ENCODE measurements at places on chromosomes 13 and 19. TPM values are rescaled to one million over a fixed set of nuclear protein-coding genes. Genes with fewer than 3 reads are reported as not detected.
A peak's percentile ranks its signal among the peaks of the same experiment; 100 is the strongest.

- no peak for DNase-seq
Measured at GRCh38 chr13:109126178-109126577, 496.8 kb downstream of the MYO16 start.

DNA sequence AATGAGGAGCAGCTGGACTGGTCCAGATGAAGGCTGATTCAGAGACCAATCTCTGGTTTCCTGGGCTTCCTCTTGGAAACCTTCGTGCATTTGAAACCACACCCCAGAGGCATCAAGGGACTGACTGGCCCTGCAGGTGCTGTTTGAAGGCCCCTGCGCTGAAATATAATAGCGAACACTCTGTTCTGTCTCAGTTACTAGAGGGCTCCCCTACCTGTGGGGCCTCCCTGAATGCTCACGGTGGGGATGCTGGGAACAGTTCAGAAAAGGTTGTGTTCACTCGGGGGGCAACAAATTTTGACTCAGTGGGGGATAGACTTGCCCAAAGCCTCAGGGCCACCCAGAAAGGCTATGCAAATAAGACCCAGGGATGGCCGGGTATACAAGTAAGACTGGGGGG lies 6.4 kb downstream of the CCDC8 start:
- no peak for DNase-seq

DNA sequence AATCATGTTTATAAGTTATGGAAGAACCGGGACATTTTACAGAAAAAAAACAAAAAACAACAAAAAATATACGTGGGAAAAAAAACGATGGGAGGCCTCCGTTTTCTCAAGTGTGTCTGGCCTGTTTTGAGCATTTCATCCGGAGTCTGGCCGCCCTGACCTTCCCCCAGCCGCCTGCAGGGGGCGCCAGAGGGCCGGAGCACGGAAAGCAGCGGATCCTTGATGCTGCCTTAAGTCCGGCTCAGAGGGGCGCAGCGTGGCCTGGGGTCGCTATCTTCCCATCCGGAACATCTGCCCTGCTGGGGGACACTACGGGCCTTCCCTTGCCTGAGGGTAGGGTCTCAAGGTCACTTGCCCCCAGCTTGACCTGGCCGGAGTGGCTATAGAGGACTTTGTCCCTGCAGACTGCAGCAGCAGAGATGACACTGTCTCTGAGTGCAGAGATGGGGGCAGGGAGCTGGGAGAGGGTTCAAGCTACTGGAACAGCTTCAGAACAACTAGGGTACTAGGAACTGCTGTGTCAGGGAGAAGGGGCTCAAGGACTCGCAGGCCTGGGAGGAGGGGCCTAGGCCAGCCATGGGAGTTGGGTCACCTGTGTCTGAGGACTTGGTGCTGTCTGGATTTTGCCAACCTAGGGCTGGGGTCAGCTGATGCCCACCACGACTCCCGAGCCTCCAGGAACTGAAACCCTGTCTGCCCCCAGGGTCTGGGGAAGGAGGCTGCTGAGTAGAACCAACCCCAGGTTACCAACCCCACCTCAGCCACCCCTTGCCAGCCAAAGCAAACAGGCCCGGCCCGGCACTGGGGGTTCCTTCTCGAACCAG lies 1.8 kb upstream of the APOE start:
- DNase-seq: peak; percentile 82

GRCh38 chr19:34246340-34246739 lies 8.0 kb upstream of the GARRE1 start:
- no peak for DNase-seq

DNA sequence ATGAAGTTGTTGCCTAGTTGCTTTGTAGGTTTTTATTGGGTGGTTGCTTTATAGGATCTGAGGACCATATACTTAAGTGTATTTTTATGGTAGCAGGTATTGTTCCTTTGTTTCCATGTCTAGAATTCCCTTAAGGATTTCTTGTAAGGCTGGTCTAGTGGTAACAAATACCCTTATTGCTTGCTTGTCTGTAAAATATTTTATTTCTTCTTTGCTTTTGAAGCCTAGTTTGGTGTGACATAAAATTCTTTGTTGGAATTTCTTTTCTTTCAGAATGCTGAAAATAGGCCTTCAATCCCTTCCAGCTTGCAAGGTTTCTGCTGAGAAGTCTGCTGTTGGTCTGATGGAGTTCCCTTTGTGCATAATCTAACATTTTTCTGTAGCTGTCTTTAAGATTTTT lies 18.1 kb upstream of the ZSCAN5A start:
- no peak for DNase-seq

- DNase-seq: no peak
Measured at GRCh38 chr13:75316427-75316826, 165.5 kb downstream of the TBC1D4 start.

DNA sequence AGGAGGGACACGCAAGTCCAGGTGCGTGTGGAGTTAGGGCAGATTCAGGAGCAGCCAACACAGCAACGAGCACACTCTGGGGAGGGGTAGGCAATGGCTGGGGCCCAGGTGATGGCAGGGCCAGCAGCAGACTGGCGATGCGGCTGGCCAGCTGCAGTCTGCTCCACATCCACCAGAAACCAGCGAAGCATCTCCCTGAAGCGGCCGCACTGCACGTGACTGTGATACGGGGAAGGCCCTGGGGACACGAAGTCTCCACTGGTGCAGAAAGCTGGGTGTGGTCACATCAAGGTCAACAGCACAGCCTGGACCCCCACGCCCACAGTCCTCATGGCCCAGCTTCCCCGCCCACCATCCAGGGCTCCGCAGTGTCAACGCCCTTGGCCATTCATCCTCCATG lies 21.3 kb upstream of the EPHX3 start:
- DNase-seq: no peak

DNA sequence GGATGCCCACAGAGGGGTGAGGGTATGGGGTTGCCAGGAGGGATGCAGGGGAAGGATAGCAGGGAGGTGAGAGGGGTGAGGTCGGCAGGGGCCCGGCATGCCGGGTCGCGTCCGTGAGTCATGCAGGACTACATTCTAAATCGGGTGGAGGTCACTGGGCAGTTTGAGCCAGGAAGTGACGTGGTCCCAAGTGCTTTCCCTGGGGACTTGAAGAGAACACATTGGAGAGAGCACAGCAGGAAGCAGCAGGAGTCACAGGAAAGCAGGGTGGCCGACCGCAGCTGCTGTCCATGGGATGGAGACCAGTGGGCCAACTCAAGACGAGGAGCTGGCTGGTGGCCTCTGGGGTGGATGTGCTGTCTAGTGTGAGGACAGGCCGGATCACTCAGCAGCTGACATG lies 92.0 kb upstream of the WASF3 start:
- no peak for DNase-seq

DNA sequence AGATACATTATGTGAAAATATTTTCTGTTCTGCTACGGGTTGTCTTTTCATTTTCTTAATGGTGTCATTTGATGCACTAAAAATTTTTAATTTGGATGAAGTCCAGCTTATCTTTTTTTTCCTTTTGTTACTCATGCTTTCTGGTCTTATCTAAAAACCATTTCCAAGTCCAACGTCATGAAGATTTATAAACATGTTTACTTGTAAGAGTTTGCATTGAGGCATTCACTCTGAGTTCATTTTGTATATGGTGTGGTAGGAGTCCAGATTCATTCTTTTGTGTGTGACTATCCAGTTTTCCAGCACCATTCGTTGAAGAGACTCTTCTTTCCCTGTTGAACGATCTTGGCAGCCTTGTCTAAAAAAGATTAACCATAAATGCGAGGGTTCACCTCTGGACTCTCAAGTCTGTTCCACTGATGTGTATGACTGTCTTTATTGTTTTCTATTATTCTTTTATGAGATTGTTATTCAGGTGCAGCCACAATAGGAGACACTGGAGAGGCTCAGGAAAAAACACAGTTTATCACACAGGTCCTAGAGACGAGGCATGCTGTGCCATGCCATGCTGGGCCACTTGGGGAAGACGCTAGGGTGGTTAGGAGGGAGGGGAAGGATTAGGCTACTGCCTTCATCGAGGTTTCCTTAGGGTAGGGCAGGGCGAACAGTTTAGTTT lies 35.0 kb downstream of the NAA16 start:
- no peak for DNase-seq

- no peak for DNase-seq
Measured at GRCh38 chr13:32911506-32911905, 104.7 kb upstream of the KL start.

DNA sequence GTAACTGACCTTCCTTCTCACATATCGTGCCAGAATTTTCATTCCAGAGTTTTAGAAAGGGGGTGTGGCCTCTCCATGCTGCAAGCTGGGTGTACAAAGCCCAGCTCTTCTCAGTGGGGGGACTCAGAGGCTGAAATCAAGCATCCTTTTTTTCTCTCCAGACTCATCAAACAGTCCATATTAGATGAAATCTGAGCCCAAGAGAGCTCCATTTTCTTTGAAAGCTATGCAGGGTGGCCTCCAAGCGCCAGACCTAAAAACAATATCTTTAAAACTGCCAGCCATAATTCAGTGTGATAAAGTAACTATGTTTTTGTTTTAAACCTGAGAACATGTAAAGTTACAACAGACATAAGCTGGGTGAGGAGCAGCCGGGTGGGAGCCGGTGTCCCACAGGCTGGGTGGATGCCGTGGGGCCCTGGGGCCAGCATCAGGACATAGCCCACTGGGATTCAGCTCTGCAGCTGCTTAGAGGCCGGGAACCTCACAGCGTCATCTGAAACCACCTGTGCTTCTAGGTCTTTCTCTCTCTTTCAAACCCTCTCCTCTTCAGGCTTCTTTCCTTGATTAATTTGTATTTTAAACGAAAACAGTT lies 249.2 kb downstream of the ZNF536 start:
- no peak for DNase-seq

- no peak for DNase-seq
Measured at GRCh38 chr13:27354379-27354778, 70.0 kb upstream of the GTF3A start.

DNA sequence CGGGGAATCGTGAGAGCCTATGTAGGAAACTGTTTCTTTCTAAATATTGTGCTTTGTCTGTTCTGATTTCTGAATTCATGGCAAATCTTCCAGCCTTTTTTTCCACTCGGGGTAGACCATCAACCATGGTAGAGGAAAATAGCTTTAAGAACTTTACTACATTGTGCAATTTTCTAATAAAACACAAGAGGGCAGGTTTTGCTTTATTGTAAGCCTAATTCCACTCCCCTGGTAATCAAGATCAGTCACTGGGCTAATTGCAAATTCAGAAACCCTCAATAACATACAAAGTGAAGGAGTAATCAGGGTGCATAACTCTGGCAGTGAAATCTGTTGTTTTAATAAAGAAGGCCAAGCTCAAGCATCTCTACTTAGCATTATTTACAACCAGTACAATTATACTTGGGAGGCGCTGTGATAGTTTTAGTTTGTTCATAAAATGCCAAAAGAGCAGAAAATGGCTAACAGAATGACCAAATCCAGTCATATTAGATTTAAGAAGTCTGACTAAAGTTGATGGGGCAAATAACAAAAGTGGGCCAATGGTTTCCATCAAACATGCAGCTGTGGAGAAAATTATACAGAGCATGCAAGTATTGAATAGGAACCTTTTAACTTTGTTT lies 43.8 kb downstream of the DCT start:
- DNase-seq: no peak

DNA sequence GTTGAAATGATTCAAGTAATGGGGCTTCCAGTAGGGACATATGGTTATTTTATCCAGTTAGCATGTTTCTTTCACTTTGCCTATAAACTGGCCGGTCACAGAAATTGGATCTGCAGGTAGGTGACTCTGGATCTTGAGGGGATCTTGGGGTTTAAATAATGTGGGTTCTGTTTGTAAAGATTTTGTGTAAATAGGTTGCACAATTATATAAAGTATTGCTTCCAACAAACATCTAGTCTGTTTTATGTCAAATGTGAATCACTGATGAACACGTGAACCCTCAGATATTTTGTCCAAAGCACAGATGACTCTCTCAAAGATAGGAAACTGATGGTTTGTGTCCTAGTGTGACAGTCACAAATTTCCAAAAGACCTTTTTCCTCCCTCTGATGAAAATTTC lies 98.4 kb downstream of the ZIC5 start:
- DNase-seq: no peak

GRCh38 chr13:94914895-94915294 lies 202.6 kb upstream of the SOX21 start:
- DNase-seq: no peak

DNA sequence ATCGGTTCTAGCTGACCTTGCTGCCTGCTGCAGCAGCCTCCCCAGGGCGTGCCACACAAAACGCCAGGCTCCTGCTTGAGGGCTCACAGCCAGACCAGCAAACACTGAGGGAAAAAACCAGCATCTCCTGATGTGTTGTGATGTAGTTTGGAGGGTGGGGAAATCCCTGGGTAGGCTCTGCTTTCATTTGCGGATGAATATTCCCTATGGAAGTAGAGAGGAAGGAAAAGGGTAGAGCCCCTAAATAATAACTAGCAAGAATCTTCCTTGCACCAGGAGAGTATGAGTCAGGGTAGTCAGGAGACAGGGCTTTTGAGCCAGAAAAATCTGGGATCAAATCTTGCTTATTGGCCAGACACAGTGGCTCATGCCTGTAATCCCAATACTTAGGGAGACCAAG lies 545.3 kb downstream of the RFC3 start:
- DNase-seq: no peak

DNA sequence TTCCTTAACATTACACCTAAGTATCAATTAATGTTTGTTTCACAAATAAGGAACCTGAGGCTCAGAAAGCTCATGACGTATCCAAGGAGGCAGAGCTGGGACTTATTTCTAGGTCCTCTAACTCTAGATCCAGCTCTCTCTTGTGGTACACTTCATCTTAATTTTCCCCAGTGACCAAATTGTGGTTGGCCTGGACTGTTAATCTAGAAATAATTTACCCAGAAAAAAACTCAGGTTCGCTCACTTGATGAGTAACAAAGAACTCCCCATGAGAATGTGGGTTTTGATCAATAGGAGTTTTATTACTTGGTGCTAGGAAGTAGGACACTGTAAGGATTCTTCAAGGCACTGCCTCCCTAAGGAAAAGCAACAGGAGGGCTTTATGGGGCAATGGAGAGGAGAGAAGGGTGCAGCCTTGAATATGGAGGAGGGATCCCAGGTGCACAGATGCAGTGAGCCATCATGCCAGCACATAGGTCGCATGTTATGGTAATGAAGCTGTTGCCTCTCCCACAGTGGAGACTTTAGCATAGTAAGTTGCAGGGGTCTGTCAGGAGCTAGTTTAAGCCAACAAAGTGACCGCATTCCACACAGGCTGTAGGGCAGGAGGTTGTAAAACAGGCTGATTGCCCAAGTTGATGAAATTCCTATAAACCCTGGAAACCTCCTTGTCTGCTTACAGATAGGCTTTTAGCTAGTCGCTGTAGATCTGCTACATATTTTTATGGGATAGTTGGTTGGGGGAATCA lies 14.7 kb downstream of the RAP2A start:
- no peak for DNase-seq

- no peak for DNase-seq
Measured at GRCh38 chr13:106493533-106494220, 41.8 kb downstream of the EFNB2 start.

DNA sequence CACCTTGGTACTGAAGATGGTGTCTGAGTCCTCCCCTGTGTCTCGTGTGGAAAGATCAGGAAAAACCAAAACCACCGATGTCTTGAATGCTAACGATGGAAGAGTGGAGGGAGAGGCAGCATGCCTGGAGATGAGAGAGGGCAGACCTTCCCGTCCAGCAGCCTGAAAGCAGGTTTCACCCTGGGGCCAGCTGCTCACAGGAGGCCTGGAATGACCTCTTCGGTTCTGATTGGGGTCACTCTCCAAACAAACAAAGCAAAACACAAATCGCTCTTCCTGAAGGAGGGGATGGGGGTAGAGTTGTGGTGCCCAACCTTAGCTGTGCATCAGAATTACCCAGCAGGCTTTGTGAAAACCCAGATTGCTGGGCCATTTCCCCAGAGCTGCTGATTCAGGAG lies 142.3 kb upstream of the SOX1 start:
- no peak for DNase-seq

The ZNF793 gene
- 1.6 TPM for polyA plus RNA-seq

The KRTDAP gene
- not detected for polyA plus RNA-seq

The FAM216B gene
- polyA plus RNA-seq: not detected

The CCDC8 gene
- 1.9 TPM for polyA plus RNA-seq

The SUGP1 gene
- polyA plus RNA-seq: 29.6 TPM

The CYP2S1 gene
- 8.6 TPM for polyA plus RNA-seq

All from sigmoid colon (tissue), 7 donors.